Cortex of kidney (tissue), 1 donor: ENCODE measurements at places on chromosomes 12 and 14.
A peak's percentile ranks its signal among the peaks of the same experiment; 100 is the strongest.

GRCh38 chr14:92607702-92608429 lies 94.3 kb downstream of the RIN3 start:
- DNase-seq: no peak

GRCh38 chr12:110862329-110862728 lies 15.5 kb downstream of the CCDC63 start:
- no peak for DNase-seq

DNA sequence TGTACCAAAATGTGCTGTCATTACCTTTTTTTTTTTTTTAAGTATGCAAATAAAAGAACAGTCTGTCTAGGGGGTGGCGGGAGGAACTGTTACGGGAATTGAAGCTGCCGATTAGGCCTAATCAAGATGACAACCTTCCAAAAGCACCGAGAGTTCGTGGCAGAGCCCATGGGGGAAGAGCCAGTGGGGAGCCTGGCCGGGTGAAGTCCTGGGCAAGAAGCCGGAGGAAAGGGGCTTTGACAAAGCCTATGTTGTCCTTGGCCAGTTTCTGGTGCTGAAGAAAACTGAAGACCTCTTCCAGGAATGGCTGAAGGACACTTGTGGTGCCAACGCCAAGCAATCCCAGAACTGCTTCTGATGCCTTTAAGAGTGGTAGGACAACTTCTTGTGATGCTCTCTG lies 42.6 kb downstream of the ACTN1 start:
- no peak for DNase-seq

DNA sequence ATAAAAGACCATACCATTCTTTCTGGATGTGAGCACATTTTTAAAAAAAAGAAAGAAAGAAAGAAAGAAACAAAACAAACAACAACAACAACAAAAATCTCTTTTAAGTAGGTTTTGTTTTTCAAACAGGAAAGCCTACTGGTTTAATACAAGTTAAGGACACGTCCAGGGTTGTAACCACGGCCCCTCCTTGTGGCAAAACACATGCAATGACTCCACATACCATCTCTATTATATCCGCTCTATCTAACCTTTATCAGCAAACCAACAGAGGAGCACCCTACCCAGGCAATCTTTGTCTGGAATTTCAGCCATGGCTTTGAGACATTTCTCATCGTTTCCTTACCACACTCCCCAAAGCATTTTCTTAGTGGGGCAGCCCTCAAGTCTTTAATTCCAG lies 360.5 kb upstream of the TMPO start:
- DNase-seq: no peak

DNA sequence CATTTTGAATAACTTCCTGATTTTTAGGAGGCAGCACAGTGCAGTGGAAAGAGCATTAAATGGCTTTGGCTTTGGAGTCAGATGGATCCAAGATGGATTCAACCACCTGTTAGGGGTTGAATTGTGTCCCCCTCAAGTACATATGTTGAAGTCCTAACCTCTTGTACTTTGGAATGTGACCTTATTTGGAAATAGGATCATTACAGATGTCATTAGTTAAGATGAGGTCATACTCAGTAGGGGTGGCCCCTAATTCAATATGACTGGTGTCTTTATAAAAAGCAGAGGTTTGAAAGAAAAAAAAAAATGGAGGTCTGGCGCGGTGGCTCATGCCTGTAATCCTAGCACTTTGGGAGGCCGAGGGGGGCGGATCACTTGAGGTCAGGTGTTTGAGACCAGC lies 18.8 kb downstream of the ATP5MC2 start:
- DNase-seq: no peak

DNA sequence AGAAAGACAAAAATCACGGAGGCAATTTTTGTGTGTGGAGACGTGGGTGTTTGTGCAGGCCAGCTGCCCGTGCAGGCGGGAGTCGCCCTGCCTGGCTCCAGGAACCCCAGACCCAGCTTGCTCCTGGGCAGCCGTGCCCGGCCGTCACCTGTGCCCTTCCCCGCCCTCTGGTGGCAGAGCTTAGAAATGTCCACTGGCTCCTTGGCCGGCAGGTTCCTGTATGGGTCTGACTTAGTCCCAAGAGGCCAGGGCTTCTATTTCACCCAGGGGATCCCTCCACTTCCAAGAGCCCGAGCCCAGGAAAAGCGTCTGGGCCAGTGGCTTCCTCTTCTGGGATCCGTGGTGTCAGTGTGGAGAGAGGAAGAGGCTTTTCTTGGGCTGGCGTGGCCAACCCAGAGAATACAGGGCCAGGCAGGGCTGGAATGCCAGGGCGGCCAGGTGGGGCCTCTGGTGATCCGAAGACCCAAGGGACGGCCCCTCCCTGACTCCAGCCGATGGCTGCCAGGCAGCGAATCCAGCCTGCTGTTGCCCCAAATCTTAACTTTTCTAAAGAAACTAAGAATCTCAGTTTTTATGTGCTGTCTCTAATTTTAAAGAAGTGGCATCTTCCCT lies 120.9 kb downstream of the TMEM132C start:
- DNase-seq: no peak

- DNase-seq: no peak
Observed at GRCh38 chr14:105305791-105306190, 5.0 kb upstream of the BRF1 start.

- DNase-seq: no peak
Observed at GRCh38 chr12:75684678-75685616, 173.5 kb upstream of the KRR1 start.

- no peak for DNase-seq
Observed at GRCh38 chr14:91032248-91032647, 28.2 kb downstream of the RPS6KA5 start.

GRCh38 chr12:16492820-16493797 lies 112.9 kb downstream of the LMO3 start:
- DNase-seq: no peak

DNA sequence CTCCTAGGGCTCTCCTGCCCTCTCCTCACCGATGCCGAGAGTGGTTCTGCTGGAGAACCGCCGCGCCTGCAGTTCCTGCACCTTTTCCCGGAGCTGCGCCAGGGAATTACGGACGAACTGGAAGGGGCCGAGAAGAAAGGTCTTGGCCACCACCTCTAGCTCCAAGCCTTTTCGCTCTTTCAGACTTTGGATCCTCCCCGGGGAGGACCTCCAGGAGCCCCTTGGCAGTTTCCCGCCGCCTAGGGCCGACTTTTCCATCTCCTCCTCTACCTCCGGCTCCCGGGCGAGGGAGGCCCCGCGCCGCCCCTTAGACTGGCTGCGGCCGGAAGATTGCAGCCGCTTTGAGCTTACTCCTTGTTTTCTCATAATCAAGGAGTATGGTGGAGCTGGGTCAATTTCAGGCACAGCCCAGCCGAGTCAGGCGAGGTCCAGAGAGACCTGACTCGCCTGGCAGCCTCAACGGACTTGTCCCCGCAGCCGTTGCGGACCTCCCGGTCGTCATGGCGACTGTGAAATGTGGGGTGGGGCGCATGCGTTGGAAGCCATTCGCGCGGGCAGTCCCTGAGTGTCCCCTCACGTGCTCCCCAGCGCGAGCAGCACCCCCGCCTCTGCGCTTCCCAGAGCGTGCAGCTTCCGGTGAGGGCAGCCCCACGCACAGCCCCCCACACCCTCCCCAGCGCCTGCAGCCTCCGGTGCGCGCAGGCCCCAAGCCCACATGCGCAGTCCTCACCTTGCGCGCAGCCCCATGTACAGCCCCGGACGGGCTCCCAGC lies at the start of gene DPY19L2:
TSS of gene DPY19L2 (minus strand) at position 466 of the 772 bp plus-strand sequence. CDS start at position 366, 100 bp downstream.
- DNase-seq: peak; percentile 56

- DNase-seq: no peak
Observed at GRCh38 chr12:7629465-7629864, 36.2 kb downstream of the APOBEC1 start.

DNA sequence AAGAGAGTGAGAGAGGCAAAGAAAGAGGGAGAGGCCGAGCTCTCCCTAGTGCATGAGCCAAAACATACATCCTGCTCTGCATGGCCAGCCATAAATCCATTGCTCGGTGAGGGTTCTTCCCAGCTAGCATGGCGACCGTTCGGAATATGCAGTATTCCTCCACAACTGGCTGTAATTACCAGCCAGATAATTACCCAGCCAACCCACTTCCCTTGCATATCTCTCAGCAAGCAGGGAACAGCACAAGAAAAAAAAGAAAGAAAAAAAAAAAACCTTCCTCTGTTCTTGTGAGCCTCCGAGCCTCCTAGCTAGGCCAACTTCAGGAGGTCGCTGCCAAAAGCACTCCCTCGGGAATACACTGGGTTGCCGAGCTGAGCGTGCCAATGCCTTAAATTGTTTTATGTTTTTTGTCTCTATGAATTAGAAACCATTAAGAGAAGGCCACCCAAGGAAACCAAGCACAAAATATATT lies 567.9 kb downstream of the MED13L start:
- no peak for DNase-seq

DNA sequence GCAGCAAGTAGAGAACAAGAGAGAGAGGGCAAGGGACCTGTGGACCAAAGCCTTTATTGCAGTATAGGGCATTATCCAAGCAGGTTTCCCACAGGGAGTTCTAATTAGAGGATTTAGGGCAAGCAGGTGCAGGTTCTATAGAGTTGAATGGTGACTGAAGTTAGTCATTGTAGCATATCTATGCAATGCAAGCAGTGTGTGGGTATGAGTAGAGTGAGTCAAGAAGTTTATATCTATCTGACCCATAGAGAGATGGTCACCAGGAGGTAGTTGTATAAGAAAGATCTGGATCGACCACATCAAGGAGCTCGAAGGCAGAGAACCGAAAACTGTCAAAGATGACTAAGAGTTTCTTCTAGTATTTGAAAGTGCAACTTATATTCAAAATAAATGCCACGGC lies 167.3 kb downstream of the PLCZ1 start:
- no peak for DNase-seq

GRCh38 chr14:81710232-81710845 lies 176.7 kb upstream of the SEL1L start:
- DNase-seq: no peak

GRCh38 chr12:19915392-19916195 lies 452.7 kb upstream of the PDE3A start:
- DNase-seq: no peak

DNA sequence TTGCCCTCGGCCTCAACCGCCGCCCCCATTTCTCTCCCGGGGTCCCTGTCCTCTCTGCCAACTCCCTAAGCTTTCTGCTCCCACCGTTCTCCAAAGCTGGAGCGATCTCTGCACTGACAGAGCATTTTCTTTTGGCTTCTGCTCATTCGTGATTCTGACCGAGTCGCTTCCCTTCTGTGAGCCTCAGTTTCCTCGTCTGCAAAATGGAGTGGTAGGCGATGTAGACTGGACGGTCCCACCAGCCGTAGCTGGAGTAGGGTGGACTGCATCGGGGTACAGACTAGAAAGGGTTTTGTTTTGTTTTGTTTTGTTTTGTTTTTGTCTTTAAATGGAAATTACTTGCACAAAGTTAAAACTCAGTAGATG lies 2.4 kb downstream of the VSX2 start:
- DNase-seq: no peak

- DNase-seq: no peak
Observed at GRCh38 chr14:58414845-58415244, 12.5 kb downstream of the TIMM9 start.

DNA sequence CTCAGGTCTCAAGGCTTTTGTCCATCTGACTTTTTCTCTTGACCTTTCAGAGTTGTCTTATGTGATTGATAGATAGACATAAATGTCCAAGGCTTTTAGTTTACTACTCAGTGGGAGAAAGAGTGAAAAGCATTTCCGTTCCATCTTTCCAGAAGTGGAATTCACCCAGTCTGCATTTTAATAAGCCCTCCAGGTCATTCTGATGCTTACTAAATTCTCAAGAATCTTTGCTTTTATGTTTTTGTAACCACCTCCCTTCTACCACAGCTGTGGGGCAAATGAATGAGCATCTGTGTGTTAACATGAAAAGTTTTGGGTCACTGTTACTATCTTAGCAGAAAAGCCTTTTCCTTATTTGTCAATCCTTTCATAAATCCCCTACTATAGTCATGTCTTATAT lies 251.4 kb downstream of the LRIG3 start:
- no peak for DNase-seq

DNA sequence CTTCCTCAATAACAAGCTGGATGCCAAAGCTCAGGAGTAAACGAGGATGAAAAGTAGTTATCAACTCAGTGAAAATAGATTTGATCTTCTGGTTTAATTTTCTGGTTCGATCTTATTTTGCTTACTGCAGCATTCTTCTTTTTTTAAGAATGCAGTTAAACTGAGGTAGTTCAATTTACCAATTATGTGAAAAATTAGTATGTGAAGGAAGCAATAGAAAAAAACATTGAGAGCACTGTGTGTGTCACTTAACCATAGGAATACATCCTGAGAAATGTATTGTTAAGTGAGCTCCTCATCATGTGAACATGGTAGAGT lies 111.4 kb upstream of the TSPAN8 start:
- DNase-seq: no peak

- no peak for DNase-seq
Observed at GRCh38 chr12:111494676-111495075, 89.0 kb downstream of the SH2B3 start.

- no peak for DNase-seq
Observed at GRCh38 chr14:52885230-52885629, 65.6 kb downstream of the FERMT2 start.

DNA sequence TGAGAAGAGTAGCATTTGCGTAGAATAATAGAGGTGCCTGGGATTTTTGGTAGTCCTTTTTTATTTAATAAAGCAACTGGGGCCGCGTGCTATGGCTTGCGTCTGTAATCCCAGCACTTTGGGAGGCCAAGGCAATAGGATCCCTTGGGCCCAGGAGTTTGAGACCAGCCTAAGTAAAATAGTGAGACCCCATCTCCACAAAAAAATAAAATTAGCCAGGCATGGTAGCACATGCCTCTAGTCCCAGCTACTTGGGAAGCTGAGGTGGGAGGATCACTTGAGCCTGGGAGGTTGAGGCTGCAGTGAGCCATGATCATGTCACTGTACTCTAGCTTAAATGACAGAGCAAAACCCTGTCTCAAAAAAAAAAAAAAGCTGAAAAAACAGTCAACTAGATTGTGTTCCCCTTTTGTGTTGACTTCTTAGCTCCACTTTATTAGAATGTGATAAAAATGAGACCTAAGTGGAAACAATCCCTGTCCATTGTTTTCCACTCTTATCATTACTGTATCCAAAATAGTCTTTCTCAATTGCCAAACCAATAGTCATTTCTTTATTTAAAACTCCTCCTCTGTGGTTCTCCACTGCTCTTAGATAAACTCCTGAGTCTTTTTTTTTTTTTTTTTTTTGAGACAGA lies 7.4 kb downstream of the PRKCH start:
- DNase-seq: no peak
